Stimulated activated CD8-positive, alpha-beta memory T cell treated with anti-CD3 and anti-CD28 coated beads, Interleukin-15, amount 100 ng/mL, for 24 hours (primary cell): ENCODE measurements at places on chromosomes 5 and 9.

GRCh38 chr9:103789686-103790085 is 304.4 kb upstream of the SMC2 start:
- DNase-seq, result no peak

GRCh38 chr5:98109561-98110006 is 663.9 kb upstream of the RGMB start:
- no peak for DNase-seq

DNA sequence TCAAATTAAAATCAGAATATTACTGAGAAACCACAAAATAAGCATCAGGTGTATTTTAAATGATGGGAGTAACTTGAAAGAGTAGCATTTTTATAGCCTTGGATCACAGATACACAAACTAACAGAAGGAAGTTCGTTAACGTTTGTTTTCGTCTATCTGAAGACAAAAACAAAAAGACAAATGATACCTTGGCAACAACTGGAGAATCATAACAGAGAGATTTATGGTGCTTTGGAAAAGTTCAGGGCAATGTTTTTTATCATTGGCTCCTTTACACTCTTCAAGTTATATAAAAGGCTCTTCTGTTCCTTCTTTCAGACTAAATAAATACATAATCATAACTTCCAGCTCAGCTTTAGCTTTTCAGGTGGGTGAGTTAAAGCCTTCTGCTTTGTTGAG is 128.1 kb upstream of the VLDLR start:
- no peak for DNase-seq

DNA sequence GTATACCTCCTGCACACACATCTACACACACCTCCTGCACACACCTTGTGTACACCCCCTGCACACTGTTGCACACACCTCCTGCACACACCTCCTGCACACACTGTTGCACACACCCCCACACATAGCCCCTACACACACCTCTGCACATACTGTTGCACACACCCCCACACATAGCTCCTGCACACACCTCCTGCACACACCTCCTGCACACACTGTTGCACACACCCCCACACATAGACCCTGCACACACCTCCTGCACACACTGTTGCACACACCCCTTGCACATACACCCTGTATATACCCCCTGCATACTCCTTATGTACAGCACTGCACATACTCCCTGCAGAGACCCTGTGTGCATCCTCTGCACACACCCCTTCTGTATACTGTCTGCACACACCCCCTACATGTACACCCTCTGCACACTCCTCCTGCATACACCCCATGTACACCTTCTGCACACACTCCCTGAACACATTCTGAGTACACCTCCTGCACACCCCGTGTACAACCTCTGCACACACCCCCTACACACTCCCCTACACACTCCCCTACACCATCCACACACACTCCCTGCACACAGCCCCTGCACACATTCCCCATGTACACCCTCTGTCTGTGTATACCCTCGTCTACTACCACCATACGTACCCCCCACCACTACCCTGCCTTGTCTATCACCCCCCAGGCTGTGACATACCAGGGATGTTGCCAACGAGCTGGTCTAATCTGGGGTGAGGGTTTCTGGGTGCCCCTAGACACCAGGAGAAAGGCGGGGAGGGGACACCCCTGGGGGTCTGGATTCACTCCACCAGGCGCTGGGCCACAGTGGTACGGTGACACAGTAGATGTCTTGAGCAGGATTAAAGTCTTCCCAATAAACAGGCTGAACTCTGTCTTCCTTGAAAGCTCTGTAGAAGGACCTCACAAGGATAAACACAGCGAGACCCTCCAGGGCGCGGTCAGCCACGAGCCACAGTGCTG is 1.1 kb upstream of the CEP72 start:
- no peak for DNase-seq

- no peak for DNase-seq
These were observed 30.2 kb upstream of the CCNG1 start for GRCh38 chr5:163407034-163407655.

DNA sequence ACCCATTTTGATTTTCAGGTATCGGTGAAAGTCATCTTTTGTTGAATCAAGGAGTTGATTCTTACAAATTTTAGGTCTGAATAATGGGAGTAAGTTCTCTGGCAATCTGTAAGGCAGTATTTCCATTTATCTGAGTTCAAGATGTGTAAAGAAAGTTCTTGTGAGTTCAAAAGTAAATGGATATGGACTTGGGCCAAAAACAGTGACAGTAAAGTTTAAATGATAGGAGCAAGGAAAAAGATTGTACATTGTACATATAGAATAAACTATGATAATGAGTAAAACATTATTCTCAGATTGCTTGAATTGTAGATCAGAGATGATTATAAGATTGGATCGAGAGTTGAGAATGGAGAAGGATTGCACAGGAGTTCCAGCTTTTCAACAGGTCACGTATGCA is 329.3 kb downstream of the PJA2 start:
- no peak for DNase-seq

DNA sequence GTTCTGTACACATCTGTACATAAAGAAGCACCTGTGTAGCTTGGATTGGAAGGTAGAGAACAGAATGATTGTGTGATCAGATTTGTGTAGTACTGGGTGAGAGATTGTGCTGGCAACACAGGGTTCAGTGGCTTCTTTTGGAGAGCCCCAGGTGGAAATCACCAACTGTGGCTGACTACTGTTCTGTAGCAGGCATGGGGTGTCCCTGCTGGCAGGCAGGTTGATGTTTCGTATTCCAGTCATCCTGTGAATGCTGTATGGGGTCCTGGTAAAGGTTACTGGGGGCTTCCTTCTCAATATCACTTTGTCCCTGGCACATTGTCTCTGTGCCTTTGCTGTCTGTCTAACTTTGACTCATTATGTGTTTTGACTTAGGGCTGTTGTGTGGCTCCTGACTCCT is 5.3 kb downstream of the ASPN start:
- no peak for DNase-seq

DNA sequence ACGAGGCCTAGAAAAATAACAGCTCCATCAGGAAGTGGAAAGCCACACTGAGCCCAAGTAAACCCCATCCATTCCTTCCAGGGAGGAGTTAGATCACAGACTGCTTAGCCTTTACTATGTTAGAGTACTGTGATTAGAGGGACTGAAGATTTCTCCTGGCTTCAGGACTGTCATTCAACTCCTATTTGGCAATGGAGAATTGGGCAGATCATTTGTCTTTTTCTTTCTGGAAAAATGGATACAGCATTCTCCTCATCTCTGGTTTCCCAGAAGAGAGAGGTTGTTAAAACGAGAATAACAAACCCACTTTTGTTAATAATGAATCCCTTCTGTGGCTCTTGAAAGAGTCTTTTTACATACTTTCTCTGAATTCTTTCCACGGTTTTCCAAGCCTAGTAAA is 150.4 kb downstream of the GABRB2 start:
- no peak for DNase-seq

GRCh38 chr9:136399176-136400037 is 563 bp downstream of the SNAPC4 start:
- no peak for DNase-seq

DNA sequence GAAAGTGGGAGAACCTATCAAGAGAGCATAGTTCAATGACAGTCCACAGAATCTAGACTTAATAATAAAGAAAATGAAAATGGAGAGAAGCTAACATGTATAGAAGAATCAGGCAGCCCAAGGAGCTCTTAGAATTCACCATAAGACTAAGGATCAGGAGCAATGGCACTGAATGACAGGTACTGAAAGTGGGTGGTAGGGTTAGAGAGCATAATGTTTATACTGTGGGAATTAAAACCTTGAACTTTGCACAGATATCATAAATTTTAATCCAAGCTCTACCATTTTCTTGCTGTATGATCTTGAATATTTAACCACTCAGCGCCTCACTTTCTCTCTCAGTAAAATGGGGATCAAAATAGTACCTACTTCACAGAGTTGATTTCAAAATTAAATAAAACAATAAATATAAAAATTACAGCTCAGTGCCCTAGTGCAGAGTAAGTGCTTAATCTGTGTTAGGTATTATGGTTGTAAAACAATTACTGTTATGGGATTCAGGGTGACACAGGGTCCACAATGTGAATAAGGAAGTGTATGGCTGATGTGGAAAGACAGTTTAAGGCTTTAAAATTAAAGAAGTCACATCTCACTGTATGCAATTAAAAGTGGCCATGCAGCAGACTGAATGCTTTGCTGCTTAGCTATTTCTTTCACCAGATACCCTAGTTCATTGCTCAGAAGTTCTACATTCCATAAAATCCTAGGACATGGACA is 319.8 kb downstream of the HINT1 start:
- DNase-seq, result no peak

DNA sequence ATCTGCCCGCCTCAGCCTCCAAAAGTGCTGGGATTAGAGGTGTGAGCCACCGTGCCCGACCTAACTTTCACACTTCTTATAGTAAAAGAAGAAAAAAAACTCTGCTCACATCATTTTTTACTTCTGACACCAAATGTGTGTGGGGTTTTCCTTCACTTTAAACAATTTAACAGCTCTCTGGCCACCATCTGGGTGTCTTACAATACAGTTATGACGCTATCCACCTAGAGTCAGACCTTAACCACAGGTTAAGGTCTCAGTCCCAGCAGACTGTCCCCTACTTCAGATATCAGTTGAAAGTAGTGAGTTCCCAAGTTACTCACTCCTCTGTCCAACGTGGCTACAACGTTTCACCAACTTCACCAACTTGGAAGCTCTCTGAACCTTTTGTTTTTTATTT is 15.4 kb upstream of the ATP6V1G1 start:
- DNase-seq, result no peak

DNA sequence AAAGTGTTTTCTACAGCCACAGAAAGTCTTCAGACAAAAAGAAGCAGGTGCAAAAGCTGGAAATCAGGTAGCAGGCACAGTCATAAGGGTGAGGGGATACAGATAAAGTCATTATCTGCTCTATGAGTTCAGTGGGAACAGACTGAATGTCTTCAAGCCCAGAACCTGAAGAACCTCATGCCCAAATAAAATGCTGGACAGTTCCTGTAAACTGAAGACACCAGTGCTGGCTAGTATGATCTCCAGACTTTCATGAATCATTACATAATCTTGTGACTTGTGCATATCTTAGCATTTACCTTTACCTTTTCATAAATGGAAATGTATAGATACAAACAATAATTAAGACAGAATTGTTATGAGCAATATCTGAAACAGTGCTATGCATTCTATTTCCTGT is 728.7 kb downstream of the DNAH5 start:
- no peak for DNase-seq

DNA sequence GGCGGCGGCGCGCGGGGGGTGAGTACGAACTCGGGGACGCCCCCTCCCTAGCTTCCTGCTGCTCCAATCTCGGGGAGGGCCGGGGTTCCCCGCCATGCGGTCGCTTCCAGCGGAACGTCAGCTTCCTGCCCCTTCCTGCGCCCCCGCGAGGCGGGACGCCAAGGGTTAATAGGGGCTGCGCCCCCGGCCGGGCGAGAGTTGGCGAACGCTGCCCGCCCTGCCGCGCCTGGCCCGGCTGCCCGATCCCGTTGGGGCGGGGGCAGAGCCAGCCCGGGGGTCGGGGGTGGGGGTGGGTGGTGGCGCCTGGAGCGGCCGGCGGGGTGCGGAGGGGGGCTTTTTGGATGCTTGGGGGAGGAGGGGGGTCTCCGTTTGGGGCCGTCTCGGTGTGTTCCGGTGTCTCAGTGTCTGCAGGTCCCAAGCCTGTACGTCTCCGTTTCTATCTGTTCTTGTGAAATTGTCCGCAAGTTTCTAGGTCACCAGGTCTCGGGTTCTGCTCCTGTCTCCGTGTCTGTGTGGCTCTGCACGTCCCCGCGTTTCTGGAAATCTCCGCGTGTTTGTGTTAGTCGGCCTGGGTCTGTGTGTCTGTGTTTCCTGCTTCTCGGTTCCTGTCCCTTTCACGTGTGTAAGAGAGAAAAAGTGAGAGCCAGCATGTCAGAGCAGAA is 789 bp downstream of the COL27A1 start:
- DNase-seq, result no peak

DNA sequence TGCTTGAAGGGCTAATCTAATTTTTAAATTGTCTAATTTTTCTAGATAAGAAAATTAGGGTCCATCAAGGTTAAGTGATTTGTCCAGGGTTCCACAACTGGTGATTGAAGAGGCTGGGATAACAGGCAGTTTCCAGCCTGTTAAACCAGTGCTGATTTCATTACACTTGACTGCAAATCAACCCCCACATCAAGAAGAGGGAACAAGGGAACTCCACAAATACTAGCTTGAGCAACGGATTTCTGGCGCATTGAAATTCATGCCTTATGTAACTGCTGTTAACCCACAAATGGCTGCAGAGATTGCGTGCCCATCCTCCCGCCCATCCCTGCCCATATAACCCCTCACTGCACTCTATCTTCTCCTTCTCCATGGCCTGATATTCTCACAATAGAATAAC is 10.0 kb downstream of the PLPPR1 start:
- no peak for DNase-seq

- DNase-seq, result no peak
These were observed 15.2 kb upstream of the RHOBTB3 start for GRCh38 chr5:95715799-95716461.

DNA sequence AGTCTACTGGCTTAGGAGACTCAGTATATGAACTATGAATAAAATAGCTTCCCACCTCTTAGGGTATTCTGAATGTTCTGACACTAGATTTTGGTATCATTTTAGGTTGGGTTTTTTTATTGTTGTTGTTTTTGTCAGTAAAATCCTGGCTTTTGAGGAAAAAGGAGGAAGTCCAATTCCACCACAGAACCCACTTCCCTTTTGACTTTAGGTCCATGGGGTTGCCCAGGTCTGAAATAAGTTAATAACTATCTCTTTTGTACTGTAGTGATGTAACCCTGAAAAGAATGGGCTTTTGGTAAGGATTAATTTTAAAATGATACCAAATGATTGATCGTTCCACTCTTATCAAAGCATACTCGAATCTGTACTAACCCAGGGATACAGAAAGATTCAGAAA is 29.1 kb upstream of the IL12B start:
- no peak for DNase-seq

GRCh38 chr5:173714551-173715428 is 98.3 kb upstream of the BOD1 start:
- DNase-seq, result no peak

- DNase-seq, result no peak
These were observed 334.2 kb upstream of the CCNH start for GRCh38 chr5:87746891-87747377.

- no peak for DNase-seq
These were observed 69.3 kb downstream of the DTWD2 start for GRCh38 chr5:118919016-118919415.
